ENCODE measurements at places on chromosomes 7 and 10.

- no peak for DNase-seq
These were observed 12.3 kb upstream of the ASCC1 start for GRCh38 chr10:72228318-72228751.

- no peak for DNase-seq
These were observed 346.4 kb upstream of the SHH start for GRCh38 chr7:156158693-156159092.

- DNase-seq: peak; percentile 89
These were observed 21.6 kb upstream of the AP5Z1 start for GRCh38 chr7:4753598-4754432.

DNA sequence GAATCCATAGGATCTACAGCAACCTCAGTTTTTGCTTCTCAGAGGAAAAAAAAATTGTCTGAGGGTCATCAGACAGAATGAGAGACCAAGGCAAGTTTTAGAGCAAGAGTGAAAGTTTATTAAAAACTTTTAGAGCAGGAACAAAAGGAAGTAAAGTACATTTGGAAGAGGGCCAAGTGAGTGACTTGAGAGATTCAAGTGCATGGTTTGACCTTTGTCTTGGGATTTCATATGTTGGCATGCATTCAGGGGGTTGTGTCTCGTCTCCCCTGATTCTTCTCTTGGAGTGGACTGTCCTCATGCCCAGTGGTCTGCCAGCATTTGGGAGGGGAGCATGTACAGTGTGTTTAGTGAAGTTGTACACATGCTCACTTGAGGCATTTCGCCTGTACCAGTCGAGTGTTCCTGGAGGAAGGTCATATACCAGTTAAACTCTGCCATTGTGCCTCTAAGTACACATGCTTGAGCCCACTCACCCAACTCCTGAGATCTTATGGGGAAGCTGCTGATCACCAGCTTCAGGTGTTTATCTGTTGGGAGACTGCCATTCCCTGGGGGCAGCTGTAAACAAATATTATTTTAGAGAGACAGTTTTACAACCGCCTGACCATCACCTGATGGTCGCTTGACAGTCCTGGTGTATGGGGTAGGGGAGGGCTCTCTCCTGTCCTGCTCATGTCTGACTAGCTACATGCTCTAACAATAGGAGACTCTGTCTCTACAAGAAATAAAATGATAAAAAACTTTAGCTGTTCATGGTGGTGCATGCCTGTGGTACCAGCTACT is 109.4 kb downstream of the EEPD1 start:
- DNase-seq: no peak

DNA sequence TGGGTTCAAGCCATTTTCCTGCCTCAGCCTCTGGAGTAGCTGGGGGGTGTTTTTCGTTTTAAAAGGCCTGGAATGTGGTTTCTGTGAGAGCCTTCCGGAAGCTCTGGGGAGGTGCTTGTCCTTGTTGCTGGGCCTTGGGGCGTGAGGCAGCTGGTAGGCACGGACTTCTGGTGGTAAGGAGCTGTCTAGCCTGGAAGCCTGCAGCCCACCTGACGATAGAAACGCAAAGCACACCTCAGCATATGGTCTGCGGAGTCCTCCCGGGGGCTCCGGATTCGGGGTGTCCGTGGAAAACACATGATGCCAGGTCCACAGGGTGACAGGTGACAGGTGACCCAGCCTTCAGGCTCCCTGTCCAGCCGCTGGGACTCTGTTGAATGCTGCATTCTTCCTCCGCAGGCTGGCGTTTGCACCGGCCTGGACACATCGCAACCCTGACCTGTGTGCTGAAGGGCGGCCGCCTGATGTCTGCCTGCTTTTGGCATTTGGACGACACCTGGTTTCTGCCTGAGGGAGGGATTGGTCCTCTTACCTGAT is 37.3 kb downstream of the INPP5A start:
- peak; percentile 21 for DNase-seq

- DNase-seq: no peak
These were observed 143.1 kb downstream of the WDR37 start for GRCh38 chr10:1199345-1199673.

DNA sequence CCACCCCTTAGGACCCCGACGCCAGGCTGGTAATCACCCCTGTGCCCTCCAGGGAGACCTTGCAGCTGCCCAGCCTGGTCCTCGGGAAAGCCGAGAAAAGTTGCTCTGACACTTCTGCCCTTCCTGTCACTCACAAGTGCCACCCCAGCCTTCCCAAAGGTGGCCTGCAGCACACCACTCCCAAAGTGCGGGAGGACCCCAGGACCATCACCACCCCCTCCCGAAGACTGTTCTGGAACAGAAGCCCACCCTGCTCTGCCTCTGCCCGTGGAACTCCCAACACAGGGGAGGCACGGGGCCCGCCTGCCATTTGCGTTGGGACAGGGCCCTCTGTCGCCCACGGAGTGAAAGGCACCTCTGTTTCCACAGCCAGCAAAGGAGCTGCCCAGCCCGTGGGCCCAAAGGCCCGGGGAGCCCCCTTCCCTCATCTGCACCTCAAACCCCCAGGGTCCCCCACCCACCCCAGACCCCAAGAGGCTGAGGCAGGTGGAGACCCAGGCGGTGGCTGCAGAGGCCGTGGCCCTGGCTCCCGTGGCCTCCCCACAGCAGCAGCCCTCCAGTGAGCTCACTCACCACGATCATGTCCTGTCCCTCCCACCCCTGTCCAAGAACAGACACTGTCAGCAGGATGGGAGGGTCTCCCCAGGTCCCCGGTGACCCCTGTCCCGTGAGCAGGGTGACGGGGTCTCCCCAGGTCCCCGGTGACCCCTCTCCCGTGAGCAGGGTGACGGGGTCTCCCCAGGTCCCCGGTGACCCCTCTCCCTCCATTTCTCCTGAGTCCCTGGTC is 47.8 kb upstream of the PPP2R2D start:
- DNase-seq: no peak

- no peak for DNase-seq
These were observed 20.9 kb upstream of the KLF6 start for GRCh38 chr10:3805791-3806461.

- DNase-seq: no peak
These were observed 2.2 kb upstream of the ASCC1 start for GRCh38 chr10:72218325-72218724.

DNA sequence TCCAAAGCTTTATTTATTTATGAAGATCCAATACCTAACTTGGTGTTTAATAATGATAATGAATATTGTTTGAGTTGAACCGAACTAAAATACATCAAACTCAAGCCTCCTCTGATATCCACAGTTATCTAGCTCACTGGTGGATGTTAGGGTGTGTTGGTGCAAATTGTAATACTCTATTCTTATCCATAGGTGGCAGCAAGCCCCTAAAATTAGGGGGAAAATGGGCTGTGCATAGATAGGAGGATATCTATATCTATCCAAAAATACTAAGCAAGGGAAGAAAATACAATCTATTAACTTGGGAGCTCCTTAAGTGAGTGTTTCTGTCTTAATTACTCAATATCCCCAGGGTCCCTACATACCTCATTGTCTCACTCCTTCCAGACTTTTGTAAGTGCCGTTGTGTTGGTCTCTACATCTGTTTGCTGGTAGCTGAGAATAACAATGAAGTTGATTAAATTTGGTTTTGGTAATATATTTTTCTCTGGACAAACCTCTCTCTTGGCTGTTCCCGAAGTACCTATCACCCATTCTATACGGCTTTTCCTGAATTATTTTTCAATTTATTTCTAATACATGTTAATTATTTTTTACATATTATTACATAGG is 55.0 kb upstream of the VWDE start:
- no peak for DNase-seq

DNA sequence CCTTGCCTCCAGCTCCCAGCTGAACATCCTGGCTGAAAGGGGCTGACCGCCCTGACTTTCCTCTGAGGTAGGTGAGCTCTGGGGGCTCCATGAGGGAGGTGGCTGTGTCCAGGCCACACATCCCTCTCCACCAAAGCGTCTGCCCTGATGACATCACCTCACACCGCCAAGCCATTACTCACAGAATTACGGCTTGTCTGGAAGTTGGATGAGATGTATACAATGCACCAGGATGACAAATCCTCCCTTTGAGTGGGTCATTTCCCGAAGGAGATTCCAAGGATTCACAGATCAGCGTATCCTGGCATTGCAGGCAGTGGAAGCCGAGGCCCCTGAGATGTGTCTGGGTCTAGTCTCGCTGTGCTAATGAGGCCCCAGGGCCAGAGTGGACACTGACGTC is 15.1 kb upstream of the RET start:
- DNase-seq: no peak

DNA sequence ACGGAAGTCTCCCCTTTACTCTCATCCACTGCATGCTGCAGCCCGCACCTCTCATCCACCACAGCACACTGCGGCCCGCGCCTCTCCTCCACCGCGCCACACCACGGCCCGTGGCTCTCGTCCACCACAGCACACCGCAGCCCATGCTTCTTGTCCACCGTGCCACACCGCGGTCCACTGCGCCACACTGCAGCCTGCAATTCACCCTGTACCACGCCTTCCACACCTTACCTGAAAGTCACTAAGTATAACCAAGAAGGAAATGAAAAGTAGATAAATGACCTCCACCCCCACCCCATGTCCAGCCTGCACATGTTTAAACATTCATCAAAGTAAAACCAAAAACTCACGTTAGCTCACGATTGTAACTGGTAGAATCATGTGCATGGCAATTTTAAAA is 176.1 kb downstream of the DIP2C start:
- no peak for DNase-seq

All from glutamatergic neuron (in vitro differentiated cells).